Activated CD4-positive, CD25-positive, alpha-beta regulatory T cell treated with anti-CD3 and anti-CD28 coated beads, Interleukin-2, amount 50 U/mL, for 72 hours (primary cell): ENCODE measurements at places on chromosomes 5 and 9.

GRCh38 chr5:72478684-72479083, 28.5 kb downstream of the ZNF366 start:
- no peak for DNase-seq

DNA sequence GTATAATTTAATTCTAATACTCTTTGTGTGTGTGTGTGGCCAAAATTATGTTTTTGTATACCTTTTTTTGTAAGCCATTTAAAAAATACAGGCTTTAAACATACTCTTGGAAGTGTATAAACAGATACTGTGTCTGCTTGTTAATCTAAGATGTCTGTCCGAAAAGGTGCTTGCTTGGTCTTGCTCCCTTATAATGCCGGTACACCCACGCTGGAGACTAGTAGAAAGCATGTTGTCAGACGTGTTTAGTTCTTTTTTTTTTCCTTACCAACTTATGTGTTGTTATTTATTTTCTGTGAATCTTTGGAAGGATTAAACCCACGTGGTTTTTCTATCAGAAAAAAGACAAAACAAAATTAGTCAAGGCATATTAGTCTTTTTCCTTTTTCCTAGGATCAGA, 9.5 kb downstream of the GAPVD1 start:
- no peak for DNase-seq

- DNase-seq, result no peak
These were observed 95.3 kb upstream of the VLDLR start for GRCh38 chr9:2526071-2526828.

- no peak for DNase-seq
These were observed 86.3 kb downstream of the ZNF618 start for GRCh38 chr9:113962396-113962795.

DNA sequence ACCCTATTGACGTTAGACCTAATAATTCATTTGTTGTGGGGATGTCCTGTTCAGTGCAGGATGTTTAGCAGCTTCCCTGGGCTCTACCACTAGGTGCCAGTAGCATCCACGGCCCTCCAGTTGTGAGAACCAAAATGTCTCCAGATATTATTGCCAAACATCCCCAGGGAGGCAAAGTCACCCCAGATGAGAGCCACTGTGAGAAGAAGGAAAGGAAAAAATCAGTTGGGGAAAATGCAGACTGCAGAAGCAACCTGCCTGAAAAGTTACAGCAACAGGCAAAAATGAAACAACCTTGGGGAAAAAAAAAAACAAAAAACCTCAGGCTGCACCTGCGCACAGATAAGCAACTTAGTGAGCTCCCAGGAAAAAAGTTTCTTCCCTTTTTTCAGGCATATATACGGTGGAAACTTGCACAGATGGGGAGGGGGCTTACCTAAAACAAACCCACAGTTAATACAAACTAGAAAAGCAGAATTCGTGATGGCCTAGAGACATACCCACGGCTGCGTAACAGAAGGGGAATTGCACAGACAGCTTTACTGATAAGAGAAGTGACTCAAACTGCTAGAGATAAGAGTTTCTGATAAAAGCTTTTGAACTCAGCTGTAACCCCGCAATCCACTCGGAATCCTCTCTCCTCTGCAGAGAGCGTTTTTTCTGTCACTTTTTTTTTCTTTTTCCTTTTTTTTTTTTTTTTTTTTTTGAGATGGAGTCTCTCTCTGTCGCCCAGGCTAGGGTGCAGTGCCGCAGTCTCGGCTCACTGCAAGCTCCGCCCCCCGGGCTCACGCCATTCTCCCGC, 29.8 kb upstream of the FBP1 start:
- DNase-seq, result peak; percentile 42

- DNase-seq, result no peak
These were observed 143.4 kb upstream of the OTULINL start for GRCh38 chr5:14438195-14438606.

DNA sequence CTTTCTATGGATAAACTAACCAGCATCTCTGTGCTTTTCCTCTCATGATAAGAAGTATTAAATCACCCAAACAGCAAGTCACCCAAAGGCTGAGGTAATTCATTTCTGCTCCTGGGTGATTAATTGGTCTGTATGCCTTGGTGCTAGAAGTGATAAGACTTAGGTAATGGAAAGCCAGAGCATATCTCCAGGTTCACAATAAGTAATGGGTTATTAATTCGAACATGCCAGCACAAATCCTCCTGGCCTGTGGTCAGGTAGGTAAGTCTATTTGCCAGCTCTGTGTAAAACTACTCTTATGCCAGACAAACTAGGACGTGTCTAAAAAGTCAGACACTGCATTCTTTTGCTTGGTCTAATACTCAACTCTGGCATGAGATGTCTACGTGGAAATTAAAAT, 11.2 kb upstream of the ENC1 start:
- no peak for DNase-seq

- DNase-seq, result no peak
These were observed 5.9 kb downstream of the MATR3 start for GRCh38 chr5:139299486-139299885.

GRCh38 chr5:148584103-148584502, 70.2 kb downstream of the HTR4 start:
- no peak for DNase-seq

GRCh38 chr5:88734983-88735382, 148.0 kb downstream of the MEF2C start:
- no peak for DNase-seq

DNA sequence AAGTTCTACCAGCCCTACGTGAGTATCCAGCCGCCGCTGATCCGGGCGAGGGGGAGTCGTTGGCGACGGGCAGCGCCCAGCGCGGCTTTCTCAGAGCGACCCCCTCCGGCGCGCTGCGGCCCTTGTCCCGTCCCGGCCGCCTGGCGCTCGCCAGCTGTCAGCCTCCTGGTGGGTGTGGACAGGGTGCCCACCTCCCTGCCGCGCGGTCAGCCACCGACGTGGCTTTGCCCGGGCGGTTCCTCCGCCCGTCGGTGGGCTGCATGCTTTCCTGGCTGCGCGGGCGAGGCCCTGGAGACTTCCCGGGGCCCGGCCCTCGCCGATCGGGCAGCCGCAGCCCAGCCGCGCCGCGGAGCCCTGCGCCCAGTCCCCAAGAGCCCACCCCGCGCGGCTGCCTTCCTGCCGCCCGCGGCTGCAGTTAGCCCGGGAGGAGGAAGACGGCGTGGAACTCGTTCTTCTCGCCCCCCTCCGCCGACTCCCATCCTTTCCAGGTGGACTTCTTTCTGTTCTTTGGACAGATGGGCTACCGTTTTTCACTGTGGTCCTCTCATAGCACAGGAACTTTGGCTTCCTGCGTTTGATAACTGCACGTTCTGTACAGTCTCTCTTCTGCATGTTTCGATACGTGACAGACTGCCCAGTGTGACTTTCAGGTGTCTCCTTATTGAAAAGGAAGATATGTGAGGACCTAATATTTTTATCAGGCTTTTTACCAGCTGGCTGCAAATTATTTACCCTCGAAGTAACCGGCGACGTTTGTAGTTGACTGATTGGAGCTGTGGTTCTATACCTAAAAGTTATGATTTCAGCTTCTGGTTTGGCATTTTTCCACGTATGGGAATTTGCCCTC, 577 bp downstream of the AP3S1 start:
- DNase-seq, result no peak
